ENCODE measurements at places on chromosomes 7 and 10.
A peak's percentile ranks its signal among the peaks of the same experiment; 100 is the strongest.

GRCh38 chr10:61108915-61109314, 164.9 kb upstream of the RHOBTB1 start:
- DNase-seq, result peak; percentile 57

GRCh38 chr7:117347480-117347879, 24.6 kb upstream of the WNT2 start:
- no peak for DNase-seq

DNA sequence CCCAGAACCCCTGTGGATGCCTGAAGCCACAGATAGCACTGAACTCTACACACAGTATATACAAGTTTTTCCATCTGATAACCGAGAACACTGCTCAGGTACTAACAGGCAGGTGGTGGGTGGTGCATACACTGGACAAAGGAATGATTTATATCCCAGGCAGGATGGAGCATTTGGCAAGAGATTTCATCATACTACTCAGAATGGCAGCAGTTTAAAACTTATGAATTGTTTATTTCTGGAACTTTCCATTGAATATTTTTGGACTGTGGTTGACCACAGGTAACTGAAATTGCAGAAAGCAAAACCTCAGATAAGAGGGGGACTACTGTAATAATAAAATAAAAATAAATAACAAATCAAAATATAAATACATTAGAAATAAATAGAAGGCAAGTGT, 10.9 kb upstream of the KCNMA1 start:
- DNase-seq, result no peak

DNA sequence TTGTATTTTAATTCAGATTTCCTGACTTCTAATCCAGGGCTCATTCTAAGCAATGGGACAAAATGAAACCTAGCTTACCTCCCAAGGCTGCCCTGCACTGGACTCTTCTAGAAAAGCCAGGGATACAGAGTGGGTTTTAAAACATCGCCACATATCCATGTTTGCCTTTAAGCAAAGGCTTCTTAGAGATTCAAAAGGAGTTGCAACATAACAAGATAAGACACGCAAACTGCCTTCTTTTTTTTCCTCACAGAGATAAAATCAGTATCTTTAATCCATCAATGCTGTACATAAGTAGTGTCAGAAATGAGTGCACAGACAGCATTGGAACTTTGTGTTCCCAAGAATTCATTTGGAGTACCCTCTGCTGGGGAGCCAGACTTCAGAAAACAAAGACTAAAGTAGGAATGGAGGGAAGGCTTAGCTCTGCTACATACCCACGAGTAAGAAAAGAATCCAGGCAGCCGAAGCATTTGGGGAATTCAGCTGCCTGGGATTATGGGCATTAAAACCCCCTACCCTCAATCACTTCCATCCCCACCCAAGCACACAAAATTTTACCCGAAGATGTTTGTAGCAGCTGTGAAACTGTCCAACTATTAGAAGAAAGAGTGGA, 427.8 kb downstream of the ARL4A start:
- peak; percentile 9 for DNase-seq

DNA sequence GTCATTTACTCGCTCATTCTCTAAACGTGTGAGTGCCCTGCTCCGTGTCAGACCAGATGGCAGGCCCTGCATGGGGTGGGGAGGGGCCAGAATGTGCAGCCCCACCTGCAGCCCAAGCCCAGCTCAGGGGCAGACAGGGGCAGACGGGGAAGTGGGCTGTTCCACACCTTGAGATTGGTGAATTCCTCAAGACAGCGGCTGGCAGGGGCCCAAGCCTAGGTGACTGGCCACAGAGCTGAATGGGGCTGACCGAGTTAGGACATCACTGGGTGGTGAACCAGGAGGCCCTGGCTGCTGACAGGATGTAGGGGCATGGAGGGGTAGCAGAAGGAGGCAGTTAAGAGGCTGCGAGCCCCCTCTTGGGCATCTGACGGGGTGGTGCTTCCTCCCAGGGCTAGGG, 79.1 kb downstream of the MGMT start:
- DNase-seq, result no peak

- DNase-seq, result no peak
These were observed at the start of gene TMEM140 for GRCh38 chr7:135147899-135148721. TSS of gene TMEM140 (plus strand) at chr7:135148072. CDS start at chr7:135164442, 16,370 bp downstream.

DNA sequence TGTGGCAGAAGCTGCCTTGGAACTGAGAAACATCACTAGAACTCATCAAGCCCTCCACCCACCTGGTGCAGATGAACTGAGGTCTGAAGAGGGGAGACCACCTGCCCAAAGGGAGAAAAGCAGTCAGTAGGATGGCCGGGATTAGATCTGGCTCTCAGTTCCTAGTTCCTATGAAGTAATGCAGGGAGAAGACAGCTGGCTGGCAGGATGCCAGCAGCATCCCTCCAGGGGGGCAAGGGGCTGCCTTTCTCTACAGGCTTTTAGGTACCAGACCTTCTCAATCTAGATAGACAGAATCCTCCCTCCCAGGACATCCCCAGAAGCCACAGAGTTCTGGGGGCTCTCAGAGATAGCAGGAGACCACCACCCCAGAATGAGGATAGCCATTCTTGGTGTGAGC, 7.8 kb downstream of the CRHR2 start:
- no peak for DNase-seq

DNA sequence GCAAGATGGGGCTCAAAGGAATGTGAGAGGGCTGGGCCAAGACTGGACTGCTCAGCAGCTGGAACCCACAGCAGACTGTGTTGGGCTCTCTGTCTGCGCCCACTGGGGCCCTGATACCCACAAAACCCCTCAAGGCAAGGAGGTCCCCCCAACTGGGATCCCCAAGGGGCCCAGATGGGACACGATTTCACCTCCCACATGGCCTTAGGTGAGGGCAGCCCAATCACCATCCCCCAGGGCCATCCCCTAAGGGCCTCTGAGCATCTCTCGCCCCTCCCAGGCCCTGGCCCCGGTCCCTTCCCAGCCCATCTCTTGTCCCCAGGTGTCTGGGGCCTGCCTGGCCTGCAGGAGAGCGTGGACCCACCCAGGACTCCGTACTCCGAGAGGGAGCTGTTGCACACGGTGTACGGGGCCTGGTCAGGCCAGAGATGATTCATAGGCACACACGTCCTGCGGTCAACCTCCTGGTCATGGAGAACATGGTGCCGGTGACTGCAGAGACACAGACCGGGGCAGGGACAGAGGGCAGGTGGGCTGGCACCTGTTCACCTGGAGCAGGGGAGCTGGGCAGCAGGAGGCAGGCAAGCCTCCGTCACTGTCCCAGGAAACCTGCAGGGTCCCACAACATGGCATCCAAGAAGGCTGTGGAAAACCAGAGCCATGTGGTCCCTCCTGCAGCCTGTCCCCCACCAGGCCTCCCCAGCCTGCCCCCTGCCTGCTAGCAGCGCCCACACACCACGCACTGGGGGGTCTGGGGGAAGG, 21.6 kb downstream of the OGDHL start:
- DNase-seq, result no peak

- DNase-seq, result no peak
These were observed 38.3 kb downstream of the OAT start for GRCh38 chr10:124380256-124380995.

- no peak for DNase-seq
These were observed 485.8 kb downstream of the PLXNA4 start for GRCh38 chr7:132090444-132090843.

Measured in fibroblast of skin of back (primary cell).